ENCODE measurements at places on chromosomes 2 and 18. TPM values are rescaled to one million over a fixed set of nuclear protein-coding genes. Genes with fewer than 3 reads are reported as not detected.

FBXO15 gene
- not detected for total RNA-seq

ENOSF1 gene
- total RNA-seq, result 21.1 TPM

STAT4 gene
- total RNA-seq, result not detected

DNA sequence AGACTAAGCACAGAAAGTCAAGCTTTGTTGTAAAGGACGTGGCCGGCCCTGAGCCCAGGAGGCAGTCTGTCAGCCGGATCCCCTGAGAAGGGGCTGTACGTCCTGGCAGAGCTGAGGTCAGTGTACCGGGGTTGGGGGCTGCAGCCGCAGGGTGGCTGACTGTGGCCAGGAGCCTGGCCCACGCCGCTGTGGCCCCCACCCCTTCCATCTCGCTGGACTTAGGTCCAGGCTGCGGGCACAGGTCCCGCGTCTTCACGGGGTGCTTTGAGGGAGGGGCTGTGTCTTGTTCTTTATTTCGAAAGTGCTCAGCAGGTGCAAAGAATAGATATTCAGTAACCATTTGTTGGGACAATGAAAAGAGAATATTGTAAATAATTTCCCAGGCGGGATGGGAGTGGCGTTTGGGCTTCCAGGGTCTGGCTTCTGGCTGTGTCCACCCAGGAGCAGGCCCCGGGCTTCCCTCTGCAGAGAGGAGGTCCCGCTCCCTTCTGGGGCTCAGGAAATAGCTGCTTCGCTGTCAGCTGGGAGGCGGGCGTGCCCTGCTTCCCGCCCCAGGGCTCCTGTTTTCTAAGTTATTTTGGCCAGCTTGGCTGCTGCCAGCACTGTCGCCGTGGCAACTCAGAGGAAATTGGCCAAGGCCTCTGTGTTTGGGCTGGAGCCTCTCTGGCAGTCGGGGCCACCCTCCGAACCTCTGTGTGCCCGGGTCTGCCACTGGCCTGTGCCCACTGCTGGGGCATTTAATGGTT lies 7.4 kb downstream of the NFATC1 start:
- no peak overlapping the region for H3K4me3 ChIP-seq
- no peaks in the 10 kb centered on the region for H3K36me3 ChIP-seq
- H3K27me3 ChIP-seq, result peaks cover 73% of the 10 kb centered on the region
- no peak overlapping the region for H3K27ac ChIP-seq
- H3K4me1 ChIP-seq, result 0 out of 2 replicates have a peak, but pooled peaks cover 6% of the 10 kb centered on the region

DNA sequence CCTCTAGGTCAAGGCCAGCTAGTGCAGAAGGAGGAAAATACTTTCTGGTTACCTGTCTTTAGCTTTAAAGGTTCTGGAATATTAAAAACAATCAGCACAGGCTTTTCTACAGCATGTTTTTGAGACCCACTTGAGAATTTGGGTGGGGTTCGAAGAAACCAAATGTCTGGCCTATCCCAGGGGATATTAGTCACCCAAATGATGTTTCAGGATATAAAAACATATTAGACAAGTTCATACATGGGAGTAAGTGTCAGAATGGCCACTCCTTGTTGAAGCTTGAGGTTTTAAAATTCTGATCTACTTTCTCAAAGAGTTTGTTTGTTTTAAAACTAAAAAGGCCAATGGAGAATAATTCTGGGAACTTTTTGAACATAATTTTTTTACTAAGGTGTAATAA lies 158.6 kb upstream of the DLX2 start:
- no peak for DNase-seq
- H3K27me3 ChIP-seq, result peaks cover 15% of the 10 kb centered on the region
- no peak overlapping the region for H3K27ac ChIP-seq
- H3K4me3 ChIP-seq, result no peak overlapping the region

DNA sequence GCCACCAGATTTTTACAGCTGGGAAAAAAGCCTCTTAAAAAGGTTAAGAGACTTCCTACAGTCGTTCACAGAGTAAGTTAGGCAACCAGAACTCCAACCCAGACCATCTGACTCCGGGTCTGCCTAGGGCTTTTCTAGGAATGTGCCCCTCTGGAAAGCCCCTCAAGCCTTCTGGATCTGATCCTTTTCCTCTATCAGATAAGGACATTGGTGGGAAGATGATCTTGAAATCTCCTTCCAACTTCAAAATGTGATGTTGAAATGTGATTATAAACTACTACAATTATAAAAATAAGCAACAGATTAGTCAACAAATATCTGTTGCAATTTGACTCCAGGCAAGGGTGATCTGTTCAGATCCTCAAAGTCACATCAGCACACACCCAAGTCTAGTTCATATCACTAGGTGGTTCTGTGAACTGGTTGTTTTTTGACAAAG lies 270.4 kb downstream of the ARHGAP15 start:
- H3K4me3 ChIP-seq, result no peak overlapping the region
- H3K36me3 ChIP-seq, result no peaks in the 10 kb centered on the region
- no peaks in the 10 kb centered on the region for H3K4me1 ChIP-seq
- H3K27ac ChIP-seq, result no peak overlapping the region

DNA sequence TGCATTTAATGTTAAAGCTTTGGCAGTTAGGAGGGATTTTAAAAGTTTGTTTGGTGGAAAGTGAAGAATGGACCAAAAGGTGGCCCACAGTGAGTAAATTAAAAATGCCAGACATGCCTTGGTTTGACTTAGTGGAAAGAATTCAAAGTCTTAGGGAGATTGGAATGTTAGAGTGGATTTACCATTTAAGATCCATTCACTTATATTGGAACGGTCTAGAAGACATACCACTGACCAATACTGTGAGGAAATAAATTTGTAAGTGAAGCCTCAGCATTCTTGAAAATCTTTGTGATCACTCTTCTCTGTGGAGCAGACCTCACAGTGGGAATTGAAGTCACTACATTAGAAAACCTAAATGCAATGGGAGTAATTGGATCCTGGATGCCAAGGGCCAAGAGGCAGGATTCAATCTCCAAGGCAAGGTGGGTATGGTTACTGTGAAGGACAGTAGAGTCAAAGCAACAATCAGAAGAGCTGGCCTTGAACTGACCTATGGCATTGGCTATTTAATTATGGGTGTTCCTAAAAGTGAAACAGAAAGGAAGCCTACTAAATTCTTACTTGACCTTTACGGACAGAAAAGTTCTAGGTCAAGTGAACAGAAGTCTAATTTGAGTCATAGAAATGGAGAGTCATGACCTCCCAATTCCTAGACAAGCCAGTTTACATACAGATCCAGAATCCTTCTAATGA lies 40.2 kb upstream of the VRK2 start:
- no peaks in the 10 kb centered on the region for H3K36me3 ChIP-seq
- H3K4me1 ChIP-seq, result peaks cover 8% of the 10 kb centered on the region
- no peaks in the 10 kb centered on the region for H3K27me3 ChIP-seq
- DNase-seq, result no peak
- H3K27ac ChIP-seq, result no peak overlapping the region

DNA sequence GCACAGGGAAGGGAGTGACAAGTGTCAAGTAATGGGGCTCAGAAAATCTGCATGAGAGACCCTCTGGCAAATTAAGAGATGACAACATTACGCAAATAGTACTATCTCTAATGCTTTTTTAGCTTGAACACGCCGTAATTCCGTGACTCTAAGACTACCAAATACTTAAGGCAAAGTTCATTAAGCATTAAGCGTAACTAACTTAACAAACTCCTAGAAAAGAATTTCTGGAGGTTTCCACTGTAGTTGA lies 1.2 kb downstream of the APOB start:
- DNase-seq, result no peak
- peak overlapping the region; percentile 99 for H3K27ac ChIP-seq
- peaks cover 27% of the 10 kb centered on the region for H3K36me3 ChIP-seq
- peak overlapping the region; percentile 96 for H3K4me3 ChIP-seq

DNA sequence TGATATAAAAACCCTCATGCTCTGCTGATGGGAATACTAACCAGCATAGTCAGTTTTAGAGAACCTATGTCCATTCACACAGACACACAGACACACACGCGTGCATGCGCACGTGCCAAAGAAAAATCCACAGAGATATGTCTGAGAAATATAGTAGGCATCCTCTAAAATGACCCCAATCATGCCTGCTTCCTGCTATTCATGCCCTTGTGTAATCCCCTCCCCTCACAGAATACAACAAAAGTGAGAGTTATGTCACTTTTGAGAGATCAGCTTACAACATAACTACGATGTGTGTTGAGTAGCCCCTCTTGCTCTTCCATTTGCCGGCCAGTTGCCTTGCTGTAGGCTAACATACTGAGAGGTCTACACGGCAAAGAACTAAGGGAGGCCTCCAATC lies 121.3 kb downstream of the DYM start:
- H3K4me3 ChIP-seq, result no peak overlapping the region
- no peaks in the 10 kb centered on the region for H3K27me3 ChIP-seq
- peaks cover 8% of the 10 kb centered on the region for H3K4me1 ChIP-seq
- no peaks in the 10 kb centered on the region for H3K36me3 ChIP-seq
- no peak for DNase-seq

GRCh38 chr2:160213511-160213910 lies 13.4 kb upstream of the ITGB6 start:
- no peaks in the 10 kb centered on the region for H3K36me3 ChIP-seq
- peaks cover 4% of the 10 kb centered on the region for H3K4me1 ChIP-seq
- no peak overlapping the region for H3K27ac ChIP-seq
- no peak for DNase-seq
